T-cell (primary cell): ENCODE measurements at places on chromosomes 2 and 18.
A peak's percentile ranks its signal among the peaks of the same experiment; 100 is the strongest.

DNA sequence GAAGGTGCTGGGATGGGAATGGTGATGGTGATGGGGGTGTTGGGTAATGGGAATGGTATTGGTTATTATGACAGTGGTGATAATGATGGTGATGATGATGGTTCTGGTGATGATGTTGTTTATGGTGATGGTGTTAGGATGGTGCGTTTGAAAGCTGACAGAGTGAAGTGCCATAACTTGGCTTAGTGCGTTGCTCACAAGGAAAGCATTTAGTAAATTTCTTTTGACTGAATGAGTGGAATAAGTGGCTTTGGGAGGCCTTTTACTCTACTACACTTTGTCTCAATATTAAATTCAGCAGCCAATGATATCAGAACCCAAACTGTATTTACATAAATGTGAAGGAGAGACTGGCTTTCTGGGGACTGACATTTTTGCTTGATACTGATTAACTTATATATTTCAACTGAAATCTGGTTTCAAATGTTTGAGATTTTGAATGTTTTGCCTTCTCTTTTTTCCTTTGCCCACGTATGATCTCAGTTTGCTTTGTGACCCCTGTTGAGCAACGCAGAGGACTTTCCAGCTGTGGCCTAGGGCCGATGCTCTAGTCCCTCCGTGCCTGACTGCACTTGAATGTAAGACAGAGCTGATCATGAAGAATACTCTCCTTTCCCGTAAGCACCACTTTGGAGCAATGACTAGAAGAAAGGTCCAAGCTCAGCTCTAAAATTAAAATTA, 128.5 kb upstream of the SH3BP4 start:
- H3K36me3 ChIP-seq = no peaks in the 10 kb centered on the region
- no peak for DNase-seq
- no peak overlapping the region for H3K4me3 ChIP-seq
- no peaks in the 10 kb centered on the region for H3K4me1 ChIP-seq
- H3K27me3 ChIP-seq = no peaks in the 10 kb centered on the region

DNA sequence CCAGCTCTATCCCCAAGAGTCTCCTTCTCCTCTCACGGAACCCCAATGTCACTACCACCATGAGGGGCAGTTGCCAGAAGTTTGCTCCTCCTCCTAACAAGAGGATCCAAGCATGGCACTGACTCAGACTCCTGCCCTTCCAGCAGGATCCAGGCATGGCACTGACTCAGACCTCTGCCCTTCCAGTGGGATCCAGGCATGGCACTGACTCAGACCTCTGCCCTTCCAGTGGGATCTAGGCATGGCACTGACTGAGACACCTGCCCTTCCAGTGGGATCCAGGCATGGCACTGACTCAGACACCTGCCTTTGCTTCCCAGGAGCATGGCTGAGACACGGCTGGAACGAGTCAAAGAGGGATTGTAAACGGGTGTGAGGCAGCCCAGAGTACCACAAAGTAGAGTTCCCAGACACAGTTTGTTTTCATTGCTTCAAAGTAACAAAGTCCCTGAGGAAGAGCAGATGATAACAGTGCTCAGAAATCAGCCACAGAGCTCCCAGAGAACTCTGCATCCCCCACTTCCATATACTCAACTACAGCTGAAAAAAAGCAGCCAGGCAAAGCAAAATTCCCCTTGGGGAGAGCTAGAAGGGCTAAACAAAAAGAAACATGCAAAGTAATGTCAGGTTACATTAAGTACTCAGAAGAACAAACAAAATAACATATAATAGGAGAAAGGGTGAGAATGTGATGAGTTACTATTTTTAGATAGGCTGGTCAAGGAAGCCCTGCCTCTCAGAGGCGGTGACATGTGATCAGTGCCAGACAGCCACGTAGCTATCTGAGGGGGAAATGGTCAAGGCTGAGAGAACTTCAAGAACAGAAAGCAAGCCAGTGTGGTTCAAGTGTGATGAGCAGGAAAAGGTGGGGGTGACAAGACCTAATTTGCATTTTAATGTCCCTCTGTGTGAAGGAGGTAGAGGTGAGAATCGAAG, 3.0 kb downstream of the BUB1 start:
- H3K4me1 ChIP-seq = peaks cover 11% of the 10 kb centered on the region
- peak overlapping the region; percentile 16 for H3K27ac ChIP-seq
- peak; percentile 12 for DNase-seq
- no peaks in the 10 kb centered on the region for H3K27me3 ChIP-seq

- H3K27ac ChIP-seq = no peak overlapping the region
- H3K4me3 ChIP-seq = no peak overlapping the region
- no peaks in the 10 kb centered on the region for H3K36me3 ChIP-seq
- no peak for DNase-seq
Observed at GRCh38 chr2:22153931-22154613, 1030.3 kb downstream of the TDRD15 start.

GRCh38 chr2:177906041-177906718, 166.4 kb downstream of the PDE11A start:
- H3K36me3 ChIP-seq = no peaks in the 10 kb centered on the region
- H3K4me1 ChIP-seq = no peaks in the 10 kb centered on the region
- no peak overlapping the region for H3K4me3 ChIP-seq
- no peaks in the 10 kb centered on the region for H3K27me3 ChIP-seq

DNA sequence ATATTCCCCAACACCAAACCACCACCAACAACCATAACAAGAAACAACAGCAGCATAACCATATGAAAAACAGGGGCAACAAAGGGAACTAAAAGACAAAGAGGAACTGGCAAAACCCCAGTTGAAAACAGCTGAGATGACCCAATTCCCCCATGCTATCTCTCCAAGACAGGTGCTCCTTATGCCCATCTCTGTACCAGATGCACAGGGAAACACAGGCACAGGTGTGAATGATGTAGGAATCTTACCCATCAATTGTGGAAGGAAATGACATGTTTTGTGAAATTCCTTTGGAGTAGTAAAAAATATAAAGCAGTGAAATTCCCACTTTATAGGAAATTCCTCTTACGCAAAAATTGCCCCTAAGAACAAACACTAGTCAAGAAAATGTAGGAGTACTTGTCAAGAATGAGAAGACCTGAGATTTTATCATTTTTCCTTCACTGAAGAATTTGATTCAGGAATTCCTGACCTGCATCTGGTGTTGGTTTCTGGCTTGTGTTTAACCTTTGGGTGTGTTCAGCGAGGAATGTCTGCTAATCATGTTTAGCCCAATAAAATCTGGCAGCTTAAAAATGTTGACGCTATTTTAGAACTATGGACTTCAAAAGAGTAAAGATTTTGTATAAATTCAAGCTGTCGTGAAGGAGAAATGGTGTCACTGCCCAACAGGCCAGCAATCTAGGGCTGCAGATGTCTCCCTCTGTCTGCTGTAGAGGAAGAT, 67.7 kb upstream of the ARHGAP28 start:
- no peak overlapping the region for H3K27ac ChIP-seq
- no peaks in the 10 kb centered on the region for H3K36me3 ChIP-seq
- no peak overlapping the region for H3K4me3 ChIP-seq

GRCh38 chr18:56030060-56030459, 442.1 kb upstream of the TCF4 start:
- no peak overlapping the region for H3K27ac ChIP-seq
- no peaks in the 10 kb centered on the region for H3K4me1 ChIP-seq
- DNase-seq = no peak
- no peaks in the 10 kb centered on the region for H3K36me3 ChIP-seq
- H3K4me3 ChIP-seq = no peak overlapping the region
- no peaks in the 10 kb centered on the region for H3K27me3 ChIP-seq

DNA sequence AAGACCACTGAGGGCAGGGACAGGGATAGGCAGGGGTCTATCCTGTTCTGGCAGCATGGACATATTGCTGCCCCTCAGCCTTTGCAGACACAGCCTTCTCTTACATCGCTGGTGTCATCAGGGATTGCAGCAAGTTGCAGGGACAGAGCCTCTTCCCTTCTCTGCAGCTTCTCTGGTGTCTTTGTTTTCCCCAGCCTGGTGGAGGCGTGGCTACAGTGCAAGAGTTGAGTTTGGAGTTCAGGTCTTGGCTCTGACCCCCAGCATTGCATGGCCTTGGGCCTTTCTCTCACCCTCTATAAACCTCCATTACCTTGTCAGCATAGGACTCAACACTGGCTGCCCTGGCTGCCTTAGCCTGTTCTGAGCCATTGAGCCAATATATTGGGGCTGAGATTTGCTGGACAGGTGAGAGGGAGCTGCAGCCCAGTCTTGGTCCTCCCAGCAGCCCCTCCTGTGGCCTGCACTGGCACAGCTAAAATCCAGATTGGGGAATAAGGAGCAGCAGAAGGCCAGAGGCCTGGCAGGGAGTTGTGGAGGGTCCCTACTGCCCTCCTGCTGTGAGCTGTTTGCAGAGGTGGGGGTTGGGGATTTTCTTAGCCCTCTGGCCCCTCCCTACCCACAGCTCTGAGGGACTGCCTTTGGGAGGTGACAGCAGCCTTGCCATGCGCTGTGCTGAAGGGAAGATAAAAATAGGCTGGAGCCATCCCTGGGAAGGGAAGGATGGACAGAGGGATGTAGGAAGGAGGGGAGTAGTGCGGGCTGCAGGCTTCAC, 22.8 kb downstream of the EHD3 start:
- no peaks in the 10 kb centered on the region for H3K27me3 ChIP-seq
- no peaks in the 10 kb centered on the region for H3K4me1 ChIP-seq
- DNase-seq = no peak

- H3K36me3 ChIP-seq = no peaks in the 10 kb centered on the region
- H3K27me3 ChIP-seq = no peaks in the 10 kb centered on the region
- H3K4me1 ChIP-seq = no peaks in the 10 kb centered on the region
- no peak overlapping the region for H3K27ac ChIP-seq
- no peak overlapping the region for H3K4me3 ChIP-seq
- DNase-seq = no peak
Observed at GRCh38 chr2:167275046-167275445, 386.8 kb downstream of the XIRP2 start.

GRCh38 chr2:234986876-234987720, 35.3 kb downstream of the SH3BP4 start:
- no peaks in the 10 kb centered on the region for H3K36me3 ChIP-seq
- H3K27me3 ChIP-seq = peaks cover 23% of the 10 kb centered on the region
- H3K27ac ChIP-seq = no peak overlapping the region
- no peaks in the 10 kb centered on the region for H3K4me1 ChIP-seq
- H3K4me3 ChIP-seq = no peak overlapping the region
- DNase-seq = no peak

DNA sequence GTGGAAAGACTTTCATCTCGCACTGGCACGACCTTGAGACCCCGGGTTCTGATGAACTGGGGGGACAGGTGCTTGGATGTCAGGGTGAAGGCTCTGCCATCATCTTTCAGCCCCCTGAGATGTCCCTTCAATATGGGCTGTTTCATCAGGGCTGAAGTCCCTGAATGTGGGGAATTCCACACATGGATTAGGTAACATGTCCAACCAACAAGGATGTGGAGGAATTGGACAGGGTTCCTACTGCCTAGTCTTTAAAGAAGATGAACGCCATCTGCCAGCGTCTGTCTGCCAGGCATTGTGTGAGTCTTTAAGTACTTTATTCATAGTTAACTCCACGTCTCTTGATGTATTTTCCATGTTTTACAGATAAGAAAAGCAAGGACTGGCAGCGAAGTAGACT, 5.9 kb upstream of the GRHL1 start:
- peaks cover 6% of the 10 kb centered on the region for H3K4me1 ChIP-seq
- H3K27me3 ChIP-seq = peaks cover 43% of the 10 kb centered on the region
- no peak for DNase-seq
- no peaks in the 10 kb centered on the region for H3K36me3 ChIP-seq

GRCh38 chr2:241344925-241345651, 11.0 kb upstream of the FARP2 start:
- H3K27me3 ChIP-seq = no peaks in the 10 kb centered on the region
- peaks cover 72% of the 10 kb centered on the region for H3K36me3 ChIP-seq
- no peak overlapping the region for H3K27ac ChIP-seq
- no peak for DNase-seq

DNA sequence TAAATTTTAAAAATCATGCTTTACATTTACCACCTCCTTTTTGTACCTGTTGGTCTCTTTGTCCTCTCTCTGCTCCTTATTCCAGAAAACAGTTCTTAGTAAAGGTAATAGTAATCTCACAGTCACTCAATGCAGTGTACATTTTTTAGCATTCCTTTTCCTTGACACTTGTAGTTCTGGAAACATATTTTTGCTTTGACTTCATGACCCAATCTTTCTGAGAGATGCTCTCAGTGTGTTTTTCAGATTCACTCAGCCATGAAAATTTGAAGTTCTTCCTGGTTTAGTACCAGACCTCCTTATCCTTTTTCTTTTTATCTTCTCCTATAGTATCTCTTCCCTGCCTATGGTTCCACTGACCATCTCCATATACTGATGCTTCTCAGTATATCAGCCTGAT, 747.5 kb upstream of the ZEB2 start:
- no peak for DNase-seq
- H3K36me3 ChIP-seq = no peaks in the 10 kb centered on the region
- no peaks in the 10 kb centered on the region for H3K4me1 ChIP-seq
- H3K27me3 ChIP-seq = peaks cover 16% of the 10 kb centered on the region
- no peak overlapping the region for H3K27ac ChIP-seq

- no peak overlapping the region for H3K4me3 ChIP-seq
- H3K27ac ChIP-seq = no peak overlapping the region
- no peak for DNase-seq
- no peaks in the 10 kb centered on the region for H3K4me1 ChIP-seq
- H3K27me3 ChIP-seq = no peaks in the 10 kb centered on the region
Observed at GRCh38 chr2:181778621-181779201, 98.4 kb upstream of the NEUROD1 start.

GRCh38 chr2:72917138-72917876, at the start of gene EMX1:
Gene EMX1 (plus strand): TSS chr2:72917519. CDS start chr2:72917853, 334 bp downstream.
- no peaks in the 10 kb centered on the region for H3K36me3 ChIP-seq
- H3K4me1 ChIP-seq = peaks cover 54% of the 10 kb centered on the region
- H3K4me3 ChIP-seq = peak within 1 kb of the TSS; percentile 40
- peak; percentile 29 for DNase-seq

DNA sequence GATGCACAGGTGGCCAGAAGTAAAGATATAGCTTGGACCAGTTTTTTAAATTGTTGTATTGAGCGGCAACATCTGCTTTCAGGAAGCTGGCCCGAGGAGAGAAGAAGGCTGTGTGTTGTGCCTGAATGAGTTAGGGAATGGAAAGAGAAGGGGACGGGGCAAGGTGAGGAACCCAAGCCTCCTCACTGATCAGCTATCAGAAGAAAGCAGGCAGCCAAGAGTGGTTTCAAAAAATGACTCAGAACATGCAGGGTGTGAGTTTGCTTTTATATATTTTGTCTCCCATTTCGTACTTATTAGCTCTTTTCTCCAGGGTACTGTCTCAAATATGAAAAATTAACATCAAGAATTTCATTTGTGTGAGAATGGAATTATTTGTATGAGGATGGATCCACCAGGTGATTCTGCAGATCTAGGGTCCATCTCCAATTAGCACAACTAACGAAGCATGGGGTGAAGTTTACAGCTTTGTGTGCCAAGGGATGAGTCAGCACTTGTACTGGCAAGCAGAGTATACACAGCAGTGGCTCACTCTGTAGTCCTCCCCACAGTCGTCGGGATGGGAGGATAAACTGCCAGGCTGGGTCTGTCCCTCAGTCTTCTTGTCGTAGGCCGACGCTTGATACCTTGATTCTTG, 175.7 kb downstream of the PIEZO2 start:
- no peaks in the 10 kb centered on the region for H3K4me1 ChIP-seq
- DNase-seq = no peak
- H3K36me3 ChIP-seq = no peaks in the 10 kb centered on the region
- H3K27ac ChIP-seq = no peak overlapping the region

GRCh38 chr18:48680339-48681250, 141.8 kb downstream of the CTIF start:
- H3K27me3 ChIP-seq = no peaks in the 10 kb centered on the region
- no peak for DNase-seq
- H3K4me3 ChIP-seq = no peak overlapping the region
- H3K4me1 ChIP-seq = peaks cover 4% of the 10 kb centered on the region
